Renal cortex interstitium (tissue), 15 donors: ENCODE measurements at places on chromosomes 1 and 21. TPM values are rescaled to one million over a fixed set of nuclear protein-coding genes. Genes with fewer than 3 reads are reported as not detected.

Gene TRIM67
- polyA plus RNA-seq, result 0.08 TPM

Gene AADACL3
- polyA plus RNA-seq, result not detected

GRCh38 chr1:217867446-217867995 lies 236.4 kb downstream of the SPATA17 start:
- DNase-seq, result no peak

- no peak for DNase-seq
Measured at GRCh38 chr1:159170639-159171038, 776 bp upstream of the CADM3 start.

- DNase-seq, result no peak
Measured at GRCh38 chr21:46471514-46471913, 12.8 kb downstream of the DIP2A start.

DNA sequence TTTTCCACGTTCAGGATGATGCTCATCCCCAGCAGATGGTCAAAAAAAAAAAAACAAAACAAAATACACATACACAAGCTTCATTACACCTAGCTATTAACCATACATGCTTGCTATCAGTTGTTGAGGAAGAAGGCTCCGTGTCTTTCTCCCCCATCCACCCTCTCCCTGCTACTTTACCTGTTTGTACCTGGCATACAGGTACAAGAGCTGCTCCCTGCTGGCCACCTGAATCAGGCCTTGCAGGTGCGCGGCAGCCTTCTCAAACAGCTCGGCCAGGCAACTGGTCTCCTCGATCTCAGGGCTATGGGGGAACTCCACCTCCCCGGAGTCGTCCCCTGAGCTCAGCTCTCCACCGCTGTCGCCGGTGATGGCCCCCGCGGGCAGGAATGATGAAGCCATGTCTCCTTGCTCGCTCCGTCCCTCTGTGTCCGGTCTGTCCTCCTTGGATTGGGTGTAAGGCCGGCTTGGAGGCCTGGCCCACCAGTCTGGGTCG lies 464 bp downstream of the ACBD6 start:
- DNase-seq, result no peak

Gene C1orf198
- 90.9 TPM for polyA plus RNA-seq

Gene HRNR
- 1.5 TPM for polyA plus RNA-seq

Gene CD101
- polyA plus RNA-seq, result 2.5 TPM

GRCh38 chr1:207302618-207303393 lies 18.7 kb upstream of the CD55 start:
- no peak for DNase-seq

DNA sequence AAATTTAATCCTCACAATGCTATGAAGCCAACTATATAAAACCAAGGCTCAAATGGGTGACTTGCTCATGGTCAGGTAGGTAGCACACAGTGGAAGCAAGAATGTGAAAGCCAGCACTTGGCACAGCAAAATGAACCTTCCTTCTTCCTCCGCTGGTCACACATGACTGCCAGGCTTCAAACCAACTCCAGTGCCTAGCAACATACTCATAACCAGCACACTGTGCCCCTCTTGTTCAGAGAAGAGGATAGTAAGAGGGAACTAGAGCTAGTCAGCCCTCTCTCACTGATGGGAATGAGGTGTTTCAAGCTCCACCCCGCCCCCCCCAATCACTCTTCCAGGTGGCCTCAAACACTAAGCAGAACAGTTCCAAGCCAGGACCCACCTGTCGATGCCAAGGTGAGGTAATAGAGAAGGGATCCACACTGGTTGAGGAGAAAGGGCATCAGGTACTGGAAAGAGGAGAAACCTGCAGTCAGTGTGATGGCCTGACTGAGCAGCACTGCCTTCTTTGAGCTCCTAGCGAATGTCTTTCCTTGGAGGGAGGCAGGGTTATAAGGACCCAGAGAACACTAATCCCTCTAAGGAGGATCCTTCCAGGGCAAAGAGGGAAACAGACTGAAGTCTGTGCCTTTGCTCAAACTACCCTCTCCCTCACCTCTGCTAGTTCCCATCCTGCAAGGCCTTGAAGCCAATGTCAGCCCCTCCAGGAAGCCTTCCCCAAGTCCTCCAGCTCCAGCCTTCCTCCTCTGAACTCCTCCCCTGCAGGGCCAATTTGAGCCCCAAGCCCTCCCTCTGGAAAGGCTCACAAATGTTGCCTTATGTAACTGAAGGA lies 1.2 kb downstream of the TMEM234 start:
- no peak for DNase-seq

Gene OR6Y1
- not detected for polyA plus RNA-seq

Gene KAZN
- polyA plus RNA-seq, result 43.3 TPM

- no peak for DNase-seq
Measured at GRCh38 chr1:75258351-75258750, 124.2 kb downstream of the LHX8 start.

- no peak for DNase-seq
Measured at GRCh38 chr1:244022864-244023440, 28.1 kb upstream of the ZBTB18 start.
